ENCODE measurements at places on chromosomes 1 and 21.

- DNase-seq, result no peak
Measured at GRCh38 chr1:3597599-3597964, 13.7 kb downstream of the MEGF6 start.

- no peak for DNase-seq
Measured at GRCh38 chr1:76418531-76418930, 344.0 kb downstream of the ST6GALNAC3 start.

DNA sequence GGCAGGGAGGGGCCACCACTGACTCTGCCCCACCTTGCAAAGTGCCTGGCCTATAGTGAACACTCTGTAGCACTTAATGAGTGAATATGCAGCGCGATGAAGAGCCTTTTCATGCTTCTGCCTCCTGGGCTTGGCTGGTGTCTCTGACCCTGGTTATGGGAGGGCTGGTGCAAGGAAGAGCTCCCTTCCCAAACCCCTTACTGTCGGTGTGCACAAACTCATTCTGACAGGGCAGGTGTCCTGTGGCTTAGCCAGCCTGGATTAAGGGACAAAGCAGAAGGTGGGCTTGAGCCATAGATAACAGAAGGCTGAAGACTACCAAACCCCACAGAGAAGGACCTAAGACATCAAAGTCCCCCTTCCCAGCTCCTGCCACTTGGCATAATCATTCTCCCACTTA is 2.0 kb upstream of the NCMAP start:
- DNase-seq, result no peak

DNA sequence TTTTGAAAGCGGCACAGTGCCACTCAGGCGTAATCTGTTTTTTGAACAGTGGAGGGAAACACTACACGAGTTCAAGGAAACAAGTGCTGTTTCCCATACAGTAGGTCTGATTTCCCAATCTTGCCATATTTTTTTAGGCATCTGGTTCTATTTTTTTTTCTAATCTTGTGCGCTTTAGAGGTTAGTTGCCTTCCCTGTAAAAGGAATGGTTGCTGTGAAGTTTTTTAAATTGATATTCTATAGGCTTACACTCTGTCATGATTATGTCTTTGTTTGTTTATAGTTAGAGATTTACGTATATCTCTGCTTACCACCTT is 1.2 kb downstream of the NASP start:
- DNase-seq, result no peak

- DNase-seq, result no peak
Measured at GRCh38 chr1:76137746-76138145, 63.2 kb downstream of the ST6GALNAC3 start.

DNA sequence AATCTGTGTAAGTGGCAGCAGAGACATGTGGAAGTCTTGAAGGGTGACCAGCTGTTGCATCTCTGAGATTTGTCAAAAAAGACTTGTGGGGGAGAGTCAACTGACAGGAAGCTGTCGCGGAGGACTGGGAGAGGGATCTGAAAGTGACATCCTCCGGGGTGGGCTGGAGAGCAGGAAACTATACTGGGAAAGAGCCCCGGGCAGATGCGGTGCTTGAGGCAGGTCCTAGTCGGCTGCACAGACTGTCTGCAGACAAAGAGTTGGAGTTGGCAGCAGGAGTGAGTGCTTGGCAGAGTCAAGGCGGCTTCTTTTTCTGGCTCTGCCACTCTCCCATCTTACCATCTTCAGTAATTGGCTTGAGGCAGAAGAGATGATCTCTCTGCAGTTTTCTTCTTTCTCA is 294.0 kb upstream of the C1orf87 start:
- DNase-seq, result no peak

DNA sequence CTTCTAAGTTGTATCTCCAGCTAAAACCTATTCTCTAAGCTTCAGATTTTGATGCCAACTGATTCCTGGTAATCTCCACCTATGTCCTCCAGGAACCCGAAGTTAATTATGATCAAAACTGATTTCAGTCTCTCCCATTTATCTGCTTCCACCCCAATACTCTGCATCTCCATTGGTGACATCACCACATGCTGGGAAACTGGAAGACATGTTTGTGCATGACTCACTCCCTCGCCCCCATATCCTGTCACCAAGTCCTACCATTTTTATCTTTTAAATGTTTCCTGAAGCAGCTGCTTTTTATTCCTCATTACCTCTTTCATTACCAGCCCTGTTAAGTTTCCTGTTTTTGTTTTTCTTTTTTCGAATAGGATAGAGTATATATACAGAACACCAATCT is 228.5 kb downstream of the LRRC40 start:
- DNase-seq, result no peak

DNA sequence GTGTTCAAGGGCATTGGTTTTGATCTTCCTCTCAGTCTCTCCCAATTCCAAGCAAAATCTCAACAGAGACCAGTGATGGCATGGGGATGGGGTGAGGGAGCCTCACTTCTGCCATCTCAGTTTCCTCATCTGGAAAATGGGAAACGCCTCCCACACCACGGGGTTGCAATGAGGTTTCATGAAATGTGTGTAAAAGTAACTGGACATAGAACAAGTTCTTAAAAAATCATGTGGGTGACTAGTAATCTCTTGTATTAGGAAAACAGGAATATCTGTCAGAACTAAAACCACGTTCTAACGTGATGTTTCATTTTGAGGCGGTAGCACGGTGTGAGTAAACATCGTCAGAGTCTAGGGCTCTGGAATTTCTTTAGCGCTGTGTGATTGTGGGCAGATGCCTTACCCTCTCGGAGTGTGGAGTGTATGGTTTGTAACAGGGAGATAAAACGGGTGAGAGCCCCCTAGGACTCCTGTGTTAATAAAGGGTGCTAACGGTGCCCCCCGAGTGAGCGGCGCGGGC is 55.5 kb upstream of the DNAJC6 start:
- no peak for DNase-seq

GRCh38 chr1:248914796-248915381 is 8.9 kb downstream of the PGBD2 start:
- no peak for DNase-seq

GRCh38 chr1:244760471-244760870 is 75.0 kb upstream of the COX20 start:
- DNase-seq, result no peak

GRCh38 chr1:181015251-181015615 is 7.4 kb downstream of the STX6 start:
- no peak for DNase-seq

- no peak for DNase-seq
Measured at GRCh38 chr1:223486932-223487886, 94.0 kb downstream of the CCDC185 start.

GRCh38 chr1:85427849-85428248 is 37.1 kb downstream of the DDAH1 start:
- DNase-seq, result no peak

- DNase-seq, result no peak
Measured at GRCh38 chr1:203789966-203790365, 5.5 kb upstream of the ZBED6 start.

DNA sequence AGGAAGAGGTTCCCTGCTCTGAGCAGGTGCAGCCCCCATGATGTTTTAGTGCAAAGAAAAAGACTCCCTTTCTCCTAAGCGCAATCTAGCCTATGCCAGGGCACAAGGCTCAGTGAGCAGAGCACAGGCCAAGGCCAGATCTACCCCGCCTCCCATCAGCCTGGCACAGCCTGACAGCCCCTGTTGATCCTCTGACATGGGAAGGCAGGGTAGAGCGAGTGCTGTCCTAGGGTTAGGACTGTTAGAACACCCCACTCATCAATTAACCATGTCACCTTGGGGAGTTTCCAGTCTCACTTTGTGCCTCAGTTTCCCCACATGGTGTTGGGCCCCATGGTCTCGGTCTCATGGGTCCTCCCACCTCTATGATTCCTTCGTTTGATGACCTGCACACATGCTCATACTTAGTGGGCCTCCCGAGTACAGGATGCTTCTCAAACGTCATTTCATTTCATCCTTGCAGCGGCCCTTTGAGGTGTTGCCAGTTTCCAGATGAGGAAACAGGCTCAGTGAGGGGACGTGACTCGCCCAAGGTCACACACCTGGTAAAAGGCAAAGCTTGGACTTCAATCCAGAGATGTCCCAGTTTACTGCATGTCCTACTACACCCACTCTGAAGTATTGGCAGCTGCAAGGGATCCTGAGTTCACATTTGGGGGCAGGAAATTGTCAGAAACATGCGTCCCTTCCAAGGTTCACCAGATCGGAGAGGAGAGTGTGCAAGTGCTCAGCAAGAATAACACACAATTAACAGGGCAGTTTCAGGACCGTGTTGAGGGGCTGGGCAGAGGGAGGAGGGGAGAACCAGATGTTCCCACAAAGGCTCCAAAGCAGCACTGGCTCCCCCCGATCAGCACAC is 213.3 kb downstream of the TRABD2B start:
- DNase-seq, result no peak

- DNase-seq, result no peak
Measured at GRCh38 chr1:57854436-57854835, 430.6 kb upstream of the DAB1 start.

DNA sequence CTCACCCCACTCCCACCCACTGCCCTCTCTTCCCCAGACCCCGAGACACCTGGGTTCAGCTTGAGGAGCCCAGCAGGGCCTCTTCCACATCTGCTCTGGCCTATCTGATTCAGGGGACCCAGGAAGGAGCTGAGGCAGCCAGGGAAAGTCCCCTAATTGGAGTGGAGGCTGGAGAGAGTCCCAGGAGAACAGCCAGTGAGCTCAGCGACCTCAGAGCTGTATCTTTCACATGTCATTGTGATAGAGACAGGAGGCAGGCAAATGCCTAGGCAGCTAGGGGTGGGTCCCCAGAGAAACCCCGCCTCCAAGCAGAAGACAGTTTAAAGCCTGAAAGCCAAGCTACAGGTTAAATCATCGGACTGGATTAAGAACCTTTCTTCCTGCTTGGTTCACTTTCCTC is 122.7 kb downstream of the MATN1 start:
- DNase-seq, result no peak

DNA sequence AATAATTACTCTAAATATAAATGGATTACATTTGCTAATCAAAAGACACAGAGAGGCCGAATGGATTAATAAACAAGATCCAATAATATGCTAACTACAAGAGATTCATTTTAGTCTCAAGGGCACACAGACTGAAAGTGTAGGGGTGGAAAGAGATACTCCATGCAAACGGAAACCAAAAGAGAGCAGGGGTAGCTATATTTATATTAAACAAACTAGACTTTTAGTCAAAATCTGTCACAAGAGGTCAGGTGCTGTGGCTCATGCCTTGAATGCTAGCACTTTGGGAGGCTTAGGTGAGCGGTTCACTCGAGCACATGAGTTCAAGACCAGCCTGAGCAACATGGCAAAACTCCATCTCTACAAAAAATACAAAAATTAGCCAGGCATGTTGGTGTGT is 33.6 kb upstream of the DISP1 start:
- no peak for DNase-seq

DNA sequence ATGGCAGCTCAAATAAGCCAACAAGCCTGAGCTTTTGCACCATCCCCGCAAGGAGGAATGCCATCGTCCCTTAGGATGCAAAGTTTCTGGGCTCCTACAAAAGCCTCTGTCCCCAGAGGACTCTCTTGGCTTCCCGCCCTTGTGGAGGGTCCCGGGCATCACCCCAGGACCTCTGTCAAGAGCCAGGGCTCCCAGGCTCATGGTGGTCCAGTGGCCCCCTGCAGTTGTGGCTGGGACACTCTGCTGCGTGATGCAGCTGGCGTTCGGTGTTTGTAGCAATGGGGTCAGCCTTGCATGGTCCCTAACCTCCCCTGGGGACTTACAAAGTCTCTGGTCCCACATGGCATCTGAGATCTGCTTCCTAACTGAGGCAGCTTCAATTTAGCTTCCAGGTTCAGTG is 104.7 kb downstream of the RIPK4 start:
- DNase-seq, result no peak

- no peak for DNase-seq
Measured at GRCh38 chr21:44999428-44999971, 59.7 kb downstream of the SLX9 start.

DNA sequence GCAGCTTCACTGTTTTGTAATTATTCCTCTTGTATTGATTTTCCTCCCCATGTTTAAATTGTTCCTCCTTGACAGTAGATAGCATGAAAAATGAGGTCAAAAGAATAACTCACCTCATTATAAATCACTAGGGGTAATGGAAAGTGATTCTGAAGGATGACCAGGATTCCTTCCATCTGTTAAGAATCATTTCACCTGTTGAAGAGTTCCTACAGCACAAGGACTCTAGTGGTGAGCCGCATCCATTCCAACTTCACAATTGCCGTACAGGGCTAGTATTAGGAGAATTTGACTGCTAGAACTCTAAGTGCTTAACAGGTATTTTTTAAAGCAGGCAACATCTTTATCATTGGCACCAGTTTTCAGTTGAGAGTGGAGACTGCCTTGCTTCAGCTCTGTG is 13.7 kb downstream of the PPP1R12B start:
- no peak for DNase-seq

DNA sequence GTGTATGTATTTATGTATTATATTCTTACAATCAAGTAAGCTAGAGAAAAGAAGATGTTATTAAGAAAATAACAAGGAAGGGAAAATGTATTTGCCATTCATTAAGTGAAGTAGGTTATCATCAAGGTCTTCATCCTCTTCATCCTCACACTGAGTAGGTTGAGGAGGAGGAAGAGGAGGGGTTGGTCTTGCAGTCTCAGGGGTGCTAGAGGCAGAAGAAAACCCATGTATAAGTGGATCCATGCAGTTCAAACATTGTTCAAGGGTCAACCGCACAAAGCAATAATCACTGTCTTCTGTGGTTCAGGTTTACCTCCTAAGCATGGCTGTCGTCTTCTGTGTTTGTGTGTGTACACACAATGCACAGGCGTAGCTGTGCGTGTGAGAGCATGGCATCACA is 16.9 kb downstream of the URB2 start:
- no peak for DNase-seq

DNA sequence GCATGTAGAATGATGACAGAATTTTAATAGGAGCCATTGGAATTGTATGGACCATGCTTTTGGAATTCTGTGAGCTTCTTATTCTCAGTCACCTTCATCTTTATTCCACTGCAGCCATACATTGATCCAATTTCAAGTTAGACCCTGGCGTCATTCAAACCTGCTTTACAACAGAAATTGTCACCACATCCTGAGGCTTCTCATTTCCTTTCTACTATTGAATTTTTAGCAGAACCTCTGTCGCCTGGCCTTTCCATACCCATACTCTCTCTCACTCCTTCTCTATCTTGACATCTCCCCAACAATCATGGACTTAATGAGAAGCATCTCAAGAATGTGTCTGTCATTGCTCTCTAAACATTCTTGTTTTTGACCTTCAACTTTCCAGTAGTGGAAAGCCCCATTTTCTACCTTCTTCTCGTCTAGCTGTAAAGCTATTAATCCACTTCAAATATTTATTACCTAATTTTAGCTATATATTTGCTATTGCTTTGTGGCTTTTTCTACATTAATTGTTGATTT is 74.1 kb downstream of the CRB1 start:
- no peak for DNase-seq

GRCh38 chr1:92934395-92935378 is 26.6 kb downstream of the DIPK1A start:
- DNase-seq, result no peak

Data from activated T-cell treated with anti-CD3 and anti-CD28 coated beads for 48 hours (primary cell).